ENCODE measurements at places on chromosomes 5 and 9. TPM values are rescaled to one million over a fixed set of nuclear protein-coding genes. Genes with fewer than 3 reads are reported as not detected.

- no peaks in the 10 kb centered on the region for H3K27me3 ChIP-seq
- no peak for DNase-seq
- H3K27ac ChIP-seq, result no peak overlapping the region
- no peaks in the 10 kb centered on the region for H3K36me3 ChIP-seq
- H3K4me1 ChIP-seq, result peaks cover 4% of the 10 kb centered on the region
- H3K4me3 ChIP-seq, result no peak overlapping the region
Measured at GRCh38 chr5:172830876-172831662, 3.0 kb upstream of the ERGIC1 start.

GRCh38 chr9:106468431-106468830, 394.5 kb upstream of the ZNF462 start:
- no peaks in the 10 kb centered on the region for H3K36me3 ChIP-seq
- H3K4me3 ChIP-seq, result no peak overlapping the region
- no peak for DNase-seq
- H3K27me3 ChIP-seq, result no peaks in the 10 kb centered on the region
- H3K27ac ChIP-seq, result no peak overlapping the region
- H3K4me1 ChIP-seq, result no peaks in the 10 kb centered on the region

GRCh38 chr9:122342323-122343050, 28.3 kb upstream of the PTGS1 start:
- H3K4me1 ChIP-seq, result peaks cover 5% of the 10 kb centered on the region
- H3K4me3 ChIP-seq, result no peak overlapping the region
- peaks cover 20% of the 10 kb centered on the region for H3K27me3 ChIP-seq
- H3K27ac ChIP-seq, result no peak overlapping the region
- DNase-seq, result no peak
- H3K36me3 ChIP-seq, result no peaks in the 10 kb centered on the region

- H3K36me3 ChIP-seq, result no peaks in the 10 kb centered on the region
- no peak overlapping the region for H3K27ac ChIP-seq
Measured at GRCh38 chr5:122723606-122724352, 51.1 kb upstream of the SNX2 start.

HAPLN1 gene
- total RNA-seq, result not detected

- no peak for DNase-seq
- H3K4me1 ChIP-seq, result no peaks in the 10 kb centered on the region
- H3K36me3 ChIP-seq, result peaks cover 3% of the 10 kb centered on the region
- no peaks in the 10 kb centered on the region for H3K27me3 ChIP-seq
- no peak overlapping the region for H3K4me3 ChIP-seq
Measured at GRCh38 chr5:83209963-83210362, 132.6 kb downstream of the XRCC4 start.

DNA sequence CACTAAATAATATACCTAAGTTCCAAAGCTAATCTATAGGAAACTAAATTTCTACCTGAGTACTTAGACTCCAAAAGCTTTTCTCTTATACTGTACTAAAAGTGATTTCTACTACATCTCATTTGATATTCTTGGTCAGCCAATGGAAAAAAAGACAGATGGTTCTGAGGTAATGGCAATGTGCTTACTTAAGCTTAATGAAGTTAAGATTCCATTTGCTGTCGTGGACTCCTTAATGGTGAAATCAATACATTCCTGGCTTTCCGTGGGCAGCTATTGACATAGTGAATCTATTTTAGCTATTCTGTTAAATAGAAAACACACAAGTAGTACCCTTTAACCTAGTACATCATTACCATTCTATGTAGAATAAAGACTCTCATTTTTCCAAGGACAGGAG, 1825.6 kb upstream of the CDH9 start:
- no peak for DNase-seq
- H3K27me3 ChIP-seq, result no peaks in the 10 kb centered on the region
- no peaks in the 10 kb centered on the region for H3K4me1 ChIP-seq
- no peaks in the 10 kb centered on the region for H3K36me3 ChIP-seq

DNA sequence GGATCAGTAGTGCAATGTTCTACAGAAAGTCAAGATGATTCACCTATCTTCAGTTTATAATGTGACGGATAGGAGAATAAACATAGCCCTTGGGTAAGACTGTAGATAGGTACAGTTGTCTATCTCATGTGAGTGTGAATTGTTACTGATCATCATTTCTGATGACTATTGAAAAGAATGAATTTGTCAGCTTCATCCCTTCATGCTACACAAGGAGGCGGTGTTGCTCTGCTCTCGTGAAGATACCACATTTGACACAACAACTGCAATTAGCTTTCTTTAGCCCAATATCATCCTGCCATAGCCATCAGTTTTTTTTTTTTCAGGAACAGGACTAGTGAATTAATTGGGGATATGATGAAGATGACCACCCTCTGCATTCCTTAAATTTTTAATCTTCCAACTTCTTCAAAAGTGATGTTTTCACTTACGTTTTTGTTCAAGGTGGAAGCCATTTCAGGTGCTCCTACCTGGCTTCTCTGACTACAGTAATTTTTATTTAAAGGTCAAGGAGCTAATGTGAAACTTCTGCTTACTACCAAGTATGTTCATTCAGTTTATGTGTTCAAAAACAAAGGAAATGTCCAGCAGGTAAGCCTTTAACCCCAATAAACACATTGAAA, 152.9 kb upstream of the MOCS2 start:
- H3K36me3 ChIP-seq, result no peaks in the 10 kb centered on the region
- no peak for DNase-seq
- H3K27me3 ChIP-seq, result no peaks in the 10 kb centered on the region
- H3K4me1 ChIP-seq, result no peaks in the 10 kb centered on the region
- no peak overlapping the region for H3K27ac ChIP-seq

BARHL1 gene
- not detected for total RNA-seq

DOCK8 gene
- total RNA-seq, result 195 TPM

PRRX2 gene
- total RNA-seq, result not detected

EDIL3 gene
- 0.16 TPM for total RNA-seq
